ENCODE measurements at places on chromosomes 12 and 14.

- DNase-seq: no peak
These were observed 184.9 kb upstream of the FLRT2 start for GRCh38 chr14:85344847-85345570.

- no peak for DNase-seq
These were observed 51.2 kb upstream of the TMPO start for GRCh38 chr12:98464190-98464589.

DNA sequence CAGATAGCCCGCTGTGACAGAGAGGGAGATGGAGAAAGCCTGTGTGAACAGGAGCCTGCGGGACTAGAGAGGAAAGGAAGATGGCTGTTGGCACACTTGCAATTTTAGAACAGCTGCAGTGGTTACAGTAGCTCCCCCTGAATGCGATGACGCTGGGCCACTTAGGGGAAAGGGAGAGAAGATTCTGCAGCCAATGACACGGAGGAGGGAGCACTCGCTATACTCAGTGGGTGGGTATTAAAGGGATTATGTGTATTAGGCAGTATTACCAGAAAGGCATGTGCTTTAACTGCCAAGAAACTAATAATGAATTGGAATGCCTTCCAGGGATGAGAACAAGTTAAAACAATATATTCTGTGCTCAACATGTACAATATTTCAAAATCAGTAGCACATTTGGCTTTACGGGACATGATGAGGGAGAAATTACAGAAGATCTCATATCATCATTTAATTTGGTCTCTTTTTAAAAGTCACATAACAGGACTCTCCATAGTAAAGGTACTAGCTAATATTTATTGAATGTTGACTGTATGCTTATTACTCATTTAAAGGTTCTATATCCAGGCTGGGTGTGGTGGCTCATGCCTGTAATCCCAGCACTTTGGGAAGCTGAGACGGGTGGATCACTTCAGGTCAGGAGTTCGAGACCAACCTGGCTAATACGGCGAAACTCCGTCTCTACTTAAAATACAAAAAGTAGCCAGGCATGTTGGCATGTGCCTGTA is 35.9 kb upstream of the FOS start:
- no peak for DNase-seq

- DNase-seq: no peak
These were observed 9.5 kb upstream of the TINF2 start for GRCh38 chr14:24251880-24252288.

DNA sequence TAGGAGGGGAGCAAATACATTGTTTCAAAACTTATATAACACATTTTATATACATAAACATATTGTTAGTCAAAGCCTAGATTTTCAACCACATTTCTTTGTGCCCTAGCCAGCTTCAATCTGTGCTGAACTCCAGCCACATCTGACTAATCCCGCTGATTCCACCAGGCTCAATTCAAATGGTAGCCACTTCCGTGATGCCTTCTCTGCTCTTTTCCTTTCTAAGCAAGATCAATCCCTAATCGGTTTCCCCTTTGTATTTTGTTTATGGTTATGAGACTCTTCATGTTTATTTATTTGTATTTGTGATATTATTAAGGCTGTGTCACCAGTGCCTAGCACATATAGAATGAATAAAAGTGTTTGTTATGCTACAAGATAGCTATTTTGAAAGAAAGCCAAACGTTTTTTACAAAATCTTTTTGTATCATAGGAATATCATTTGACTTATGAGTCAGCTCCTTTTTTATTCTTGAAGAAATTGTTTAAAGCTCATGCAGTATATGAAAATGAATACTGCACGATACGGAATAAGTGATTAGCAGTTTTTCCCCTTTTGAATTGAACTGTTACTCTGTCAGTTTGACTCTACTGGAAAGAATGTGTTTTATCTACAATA is 110.2 kb downstream of the PLEKHA5 start:
- DNase-seq: no peak

DNA sequence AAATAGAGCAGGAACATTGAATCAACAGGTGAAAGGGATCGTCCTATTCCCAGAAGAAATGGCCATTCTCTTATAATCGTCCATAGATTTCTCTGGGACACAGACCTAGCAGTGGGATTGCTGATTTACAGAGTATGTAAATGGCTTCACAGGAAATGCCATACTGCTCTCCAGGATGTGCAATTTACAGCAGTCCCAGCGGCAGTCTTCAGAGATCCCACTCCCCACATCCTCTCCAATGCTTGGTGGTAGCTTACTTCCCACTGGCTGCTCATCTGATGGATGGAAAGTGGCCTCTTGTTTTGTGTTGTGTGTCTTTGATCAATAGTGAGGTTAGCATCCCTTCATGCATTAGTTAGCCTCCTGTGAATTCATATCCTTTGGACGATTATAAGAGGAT is 58.1 kb upstream of the PRMT8 start:
- no peak for DNase-seq

- no peak for DNase-seq
These were observed 20.4 kb upstream of the AMIGO2 start for GRCh38 chr12:47100160-47100559.

DNA sequence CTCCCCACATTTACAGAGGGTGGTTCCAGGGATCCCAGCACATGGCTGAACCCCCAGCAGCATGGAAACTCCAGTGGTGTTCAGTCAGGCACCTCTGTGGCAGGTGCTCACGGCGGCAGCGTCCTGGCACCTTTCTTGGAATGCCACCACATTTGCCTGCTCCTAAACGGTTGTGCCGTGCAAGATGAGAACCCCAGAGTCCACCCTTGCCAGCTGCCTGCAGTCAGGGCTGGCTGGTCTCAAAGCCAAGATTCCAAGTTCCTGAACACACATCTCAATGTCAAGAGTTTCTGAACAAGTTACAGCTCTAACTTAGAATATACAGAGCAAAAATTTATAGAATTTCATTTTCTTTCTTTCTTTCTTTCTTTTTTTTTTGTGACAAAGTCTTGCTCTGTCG is 38.7 kb downstream of the DDX51 start:
- no peak for DNase-seq

DNA sequence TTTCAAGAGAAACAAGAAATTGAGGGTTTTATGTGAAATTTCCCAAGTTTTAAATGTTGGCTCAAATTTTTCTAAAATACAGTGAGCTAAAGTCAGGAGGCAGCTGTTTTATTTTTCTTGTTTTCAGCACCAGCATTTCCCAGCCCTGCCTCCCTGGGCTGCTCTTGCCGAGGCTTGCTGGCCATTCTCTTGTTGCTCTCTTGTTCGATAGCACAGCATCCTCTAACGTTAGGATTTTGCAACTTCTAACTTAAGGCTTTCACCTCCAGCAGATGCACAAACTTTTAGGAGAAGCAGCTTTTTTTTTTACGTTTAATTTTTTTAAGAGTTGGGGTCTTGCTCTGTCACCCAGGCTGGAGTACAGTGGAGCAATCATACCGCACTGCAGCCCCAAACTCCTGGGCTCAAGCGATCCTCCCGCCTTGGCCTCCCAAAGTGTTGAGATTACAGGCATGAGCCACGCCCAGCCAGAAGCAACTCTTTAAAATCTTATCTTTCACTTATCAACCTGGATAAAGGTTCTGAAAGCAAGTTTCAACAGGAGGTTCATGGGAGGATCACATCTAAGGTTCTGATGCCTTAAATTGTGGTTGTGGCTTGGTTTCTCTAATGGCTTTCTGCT is 40.2 kb downstream of the B4GALNT3 start:
- DNase-seq: no peak

GRCh38 chr14:37546621-37547447 is 48.2 kb downstream of the FOXA1 start:
- no peak for DNase-seq

DNA sequence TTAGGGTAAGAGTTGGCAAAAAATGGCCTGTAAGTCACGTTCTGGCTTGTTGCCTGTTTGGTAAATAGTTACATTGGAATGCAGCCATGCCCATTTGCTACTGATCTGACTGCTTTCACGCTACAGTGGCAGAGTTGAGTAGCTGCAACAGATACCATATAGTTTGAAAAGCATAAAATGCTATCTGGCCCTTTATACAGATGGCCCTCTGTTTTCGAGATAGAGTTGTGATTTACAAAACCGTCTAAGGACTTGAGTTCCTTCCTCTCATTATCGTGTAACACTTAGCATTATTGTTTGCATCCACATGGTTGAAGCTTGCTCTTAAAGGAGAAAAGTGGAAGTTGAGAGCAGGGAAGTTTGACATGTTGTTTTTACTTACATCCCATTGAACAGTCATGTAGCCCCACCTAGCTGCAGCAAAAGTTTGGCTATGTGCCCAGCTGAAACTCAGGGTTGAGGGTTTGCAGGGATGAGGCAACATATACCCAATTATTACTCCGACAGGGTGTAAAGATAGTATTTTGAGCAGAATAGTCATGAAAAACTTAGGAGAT is 11.3 kb upstream of the SCFD1 start:
- no peak for DNase-seq

GRCh38 chr14:29773990-29774389 is 153.7 kb downstream of the PRKD1 start:
- no peak for DNase-seq

GRCh38 chr12:104929977-104930376 is 28.1 kb downstream of the SLC41A2 start:
- no peak for DNase-seq

DNA sequence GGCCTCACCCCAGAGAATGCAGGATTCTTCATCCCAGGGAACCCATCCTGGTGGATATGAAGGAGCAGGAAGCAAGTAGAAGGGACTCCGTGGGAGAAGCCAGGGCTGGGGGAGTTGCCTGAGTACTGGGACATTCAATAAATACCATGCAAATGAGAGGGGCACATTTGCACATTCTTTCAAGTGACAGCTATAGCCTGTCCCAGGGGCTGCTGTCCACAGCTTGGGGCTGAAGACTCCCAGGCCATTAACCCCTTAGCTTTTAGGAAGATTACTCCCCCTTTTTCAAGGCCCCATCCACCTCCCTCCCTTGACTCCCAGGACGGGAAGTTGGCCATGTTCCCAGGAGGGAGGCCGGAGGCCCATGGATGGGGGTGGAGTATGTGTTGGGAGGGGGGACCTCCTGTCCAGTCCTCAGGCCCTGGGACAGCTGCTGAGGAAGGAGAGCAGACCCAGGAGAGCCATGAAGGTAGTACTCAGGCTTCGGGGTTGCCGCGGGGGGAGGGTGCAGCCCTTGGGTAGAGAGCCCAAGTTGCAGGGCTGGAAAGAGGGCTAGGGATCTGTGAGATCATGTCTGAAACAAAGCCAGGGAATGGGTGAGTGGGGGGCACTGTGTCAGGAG is 974 bp upstream of the TNS2 start:
- no peak for DNase-seq

DNA sequence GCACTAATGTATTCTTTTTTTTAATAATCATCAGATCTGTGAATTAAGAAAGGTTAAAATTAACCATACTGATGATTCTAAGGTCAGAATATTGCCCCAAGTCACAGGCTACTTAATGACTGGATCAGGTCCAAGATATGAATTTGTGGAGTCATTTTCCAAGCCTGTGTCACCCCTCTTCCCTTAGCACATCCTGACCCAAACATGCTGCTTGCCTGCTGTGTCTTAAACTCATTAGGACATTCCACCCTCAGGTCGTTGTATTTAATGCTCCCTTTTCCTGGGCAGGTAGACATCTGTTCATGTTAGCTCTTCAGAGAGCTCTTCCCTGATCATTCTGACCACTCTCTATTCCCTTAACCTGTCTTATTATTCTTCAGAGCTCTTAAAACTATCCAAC is 463.5 kb upstream of the PDE3A start:
- no peak for DNase-seq

- no peak for DNase-seq
These were observed 497.4 kb downstream of the NPAS3 start for GRCh38 chr14:33435911-33436689.

- DNase-seq: no peak
These were observed 659.3 kb downstream of the VRK1 start for GRCh38 chr14:97456462-97456861.

DNA sequence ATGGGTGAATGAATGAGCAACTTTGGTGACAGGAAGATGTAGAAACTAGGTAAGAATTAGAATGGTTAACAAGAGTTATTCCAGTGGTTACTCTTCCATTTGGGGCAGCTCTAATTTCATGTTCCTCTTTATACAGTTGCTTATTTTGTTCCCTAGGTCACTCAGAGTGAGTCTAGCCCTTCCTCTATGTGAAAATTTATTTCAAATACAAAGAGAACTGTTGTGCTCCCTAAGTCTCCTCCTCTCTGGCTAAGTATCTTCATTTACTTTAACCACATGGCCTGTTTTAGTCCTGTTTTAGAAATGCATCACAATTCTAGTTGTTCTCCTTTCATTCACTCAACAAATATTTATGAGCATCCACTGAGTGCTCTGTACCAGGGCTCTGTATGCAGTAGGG is 51.1 kb upstream of the HIF1A start:
- DNase-seq: no peak

Measured in Panc1 (cell line).